ENCODE measurements at places on chromosomes 11 and 22.

GRCh38 chr11:117914991-117915618 lies 14.1 kb downstream of the TMPRSS13 start:
- no peak for DNase-seq

- DNase-seq: no peak
These were observed 28.4 kb downstream of the PRDM10 start for GRCh38 chr11:129974237-129974636.

DNA sequence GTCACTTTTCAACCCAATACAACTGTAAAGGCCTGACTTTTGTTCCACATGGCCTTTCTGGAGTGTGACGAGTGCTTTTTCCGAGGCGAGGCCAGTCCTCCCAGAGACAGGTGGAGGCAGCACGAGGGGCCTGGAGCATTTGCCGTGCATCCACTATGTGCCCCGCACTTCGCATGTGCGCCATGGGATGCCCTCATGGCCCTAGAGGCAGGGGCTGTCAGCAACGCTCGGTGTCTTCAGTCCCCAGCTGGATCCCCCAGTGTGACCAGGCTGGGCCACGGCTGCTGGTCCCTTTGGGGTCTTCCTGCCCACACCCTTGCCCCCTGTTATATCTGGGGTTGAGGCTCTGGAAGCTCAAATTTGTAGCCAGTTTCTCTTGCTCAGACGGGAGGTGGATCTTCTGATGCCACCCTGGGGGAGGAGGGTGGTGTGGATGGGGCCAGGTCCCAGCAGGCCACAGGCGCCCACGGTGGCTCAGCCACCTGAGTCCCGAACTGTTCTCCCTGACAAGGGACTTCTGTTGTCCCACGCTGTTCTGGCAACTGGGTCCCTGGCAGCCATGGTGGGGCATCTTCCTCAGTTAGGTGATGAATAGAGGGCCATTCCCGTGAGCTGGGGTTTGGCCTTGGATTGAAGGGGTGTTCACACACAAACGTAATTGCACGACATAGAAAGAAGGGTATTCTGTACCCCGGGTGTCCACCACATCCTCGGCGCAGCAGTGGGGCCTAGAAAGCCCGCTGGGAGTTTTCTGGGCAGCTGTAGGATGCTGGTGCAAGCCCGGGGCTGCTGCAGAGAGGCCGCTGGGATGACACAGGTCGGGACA lies 100.9 kb downstream of the CTTN start:
- no peak for DNase-seq

GRCh38 chr11:122393209-122393860 lies 262.2 kb upstream of the UBASH3B start:
- no peak for DNase-seq

DNA sequence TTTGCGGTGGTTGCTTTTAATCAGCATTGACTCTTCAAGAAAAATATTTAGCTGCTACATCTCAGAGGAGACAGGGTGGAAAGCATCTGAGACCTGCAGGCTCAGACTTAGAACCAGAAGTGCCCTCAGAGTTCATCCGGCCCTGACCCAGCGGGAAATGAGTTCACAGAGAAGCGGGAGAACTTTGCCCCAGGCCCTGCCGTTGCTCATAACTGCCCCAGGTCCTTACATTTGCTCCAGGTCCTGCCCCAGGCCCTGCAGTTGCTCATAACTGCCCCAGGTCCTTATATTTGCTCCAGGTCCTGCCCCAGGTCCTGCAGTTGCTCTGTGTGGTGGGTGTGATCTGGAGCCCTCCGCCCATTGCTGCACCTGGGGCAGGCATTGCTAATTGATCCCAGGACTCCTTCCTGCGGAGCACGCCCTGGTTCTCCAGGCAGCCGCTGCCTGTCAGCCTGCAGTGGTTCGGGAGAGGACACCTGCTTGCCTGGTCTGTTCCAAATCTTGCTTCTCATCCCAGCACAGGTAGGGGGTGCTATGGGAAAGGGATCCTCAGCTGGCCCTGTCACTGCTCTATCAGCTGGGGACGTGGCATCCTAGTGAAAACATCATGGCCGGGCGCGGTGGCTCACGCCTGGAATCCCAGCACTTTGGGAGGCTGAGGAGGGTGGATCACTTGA lies 58.1 kb upstream of the PPP6R3 start:
- DNase-seq: no peak

GRCh38 chr22:43819421-43819921 lies 7.4 kb upstream of the EFCAB6 start:
- DNase-seq: no peak

GRCh38 chr22:49351761-49352227 lies 475.9 kb downstream of the BRD1 start:
- peak; percentile 50 for DNase-seq

DNA sequence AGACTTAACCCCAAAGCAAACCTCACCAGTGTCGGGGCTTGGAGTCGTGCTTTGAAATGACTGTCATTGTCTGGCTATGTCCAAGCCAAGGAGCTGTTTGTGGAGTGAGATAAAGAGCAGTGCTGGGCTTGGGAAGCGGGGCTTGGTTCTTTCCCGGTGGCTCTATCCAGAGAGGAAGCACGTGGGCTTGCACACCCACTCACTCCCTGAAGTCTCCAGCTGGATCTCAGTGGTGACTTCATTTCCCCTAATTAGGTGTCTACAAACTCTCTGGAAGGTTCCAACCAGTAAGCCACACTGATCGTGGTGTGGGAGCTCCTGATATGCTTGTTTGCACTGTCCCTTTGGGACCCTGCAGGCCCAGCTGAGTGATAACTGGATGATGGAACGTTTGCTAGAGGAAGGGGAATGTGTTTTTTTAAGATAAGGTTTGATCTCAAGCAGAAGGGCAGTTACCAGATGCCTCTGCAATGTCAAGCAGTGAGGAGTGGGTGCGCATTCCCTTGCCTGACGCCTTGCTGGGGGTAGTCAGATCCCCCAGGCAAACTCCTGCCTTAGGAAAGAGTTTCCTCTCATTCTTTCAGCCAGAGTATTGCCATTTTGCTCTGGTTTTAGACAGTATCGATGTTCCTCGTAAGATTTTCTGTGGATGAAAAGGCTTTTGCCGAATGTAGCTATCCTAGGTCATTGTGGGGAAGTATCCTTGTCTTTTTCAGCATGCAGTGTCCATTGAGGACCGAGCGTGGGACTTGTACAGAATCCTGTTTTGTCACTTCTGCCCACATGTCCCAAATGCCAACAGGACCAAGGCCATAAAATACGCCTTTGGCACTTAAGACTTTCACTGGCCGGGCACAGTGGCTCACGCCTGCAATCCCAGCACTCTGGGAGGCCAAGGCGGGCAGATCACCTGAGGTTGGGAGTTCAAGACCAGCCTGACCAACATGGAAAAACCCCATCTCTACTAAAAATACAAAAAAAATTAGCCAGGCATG lies 90.9 kb downstream of the MICAL2 start:
- DNase-seq: no peak

GRCh38 chr11:108752297-108752751 lies 87.5 kb downstream of the DDX10 start:
- DNase-seq: no peak

GRCh38 chr11:108160970-108161566 lies 39.7 kb downstream of the ACAT1 start:
- DNase-seq: no peak

- DNase-seq: no peak
These were observed 7.4 kb downstream of the SLN start for GRCh38 chr11:107704451-107704850.

GRCh38 chr11:132631989-132632388 lies 900.3 kb downstream of the OPCML start:
- DNase-seq: no peak

DNA sequence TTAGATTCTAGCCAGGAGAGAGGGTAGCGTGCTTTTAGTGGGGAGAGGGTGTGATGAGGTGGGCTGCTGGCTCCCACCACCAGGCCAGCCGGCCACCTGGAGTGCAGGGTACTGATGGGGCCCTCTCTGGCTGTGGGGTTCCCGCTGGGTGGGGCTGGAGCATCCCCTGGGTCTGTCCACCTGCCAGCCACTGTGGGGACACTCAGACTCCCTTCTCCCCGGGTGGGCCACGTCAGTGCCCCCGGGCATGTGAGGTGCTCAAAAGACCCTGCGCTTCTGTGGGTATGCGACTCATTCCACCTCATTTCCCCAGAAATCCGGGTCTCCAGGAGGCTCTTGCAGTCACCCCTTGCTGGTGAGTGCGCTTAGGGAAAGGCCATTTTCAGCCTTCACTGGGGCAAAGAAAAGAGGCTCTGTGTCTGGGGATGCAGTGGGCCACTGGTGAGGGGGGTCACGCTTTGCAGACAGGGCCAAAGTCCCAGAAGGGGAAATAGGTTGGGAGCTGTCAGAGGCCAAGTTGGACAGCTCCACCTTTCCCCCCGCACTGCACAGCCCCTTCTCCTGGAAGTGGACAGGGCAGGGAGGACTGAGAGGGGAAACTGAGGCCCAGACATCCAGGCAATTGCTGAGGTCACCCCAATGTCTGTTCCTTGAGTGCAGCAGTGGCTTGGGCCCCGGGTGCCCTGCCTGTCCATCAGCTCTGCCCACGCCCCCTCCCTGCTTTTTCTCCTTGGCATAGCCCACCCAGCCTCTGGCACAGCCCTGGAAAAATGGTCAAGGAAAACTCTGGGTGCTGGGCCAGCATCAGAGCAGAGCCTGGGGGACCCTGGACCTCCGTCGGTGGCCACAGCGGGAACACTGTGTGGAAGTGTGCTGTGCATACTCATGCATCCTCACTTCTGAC lies 53.3 kb downstream of the TPCN2 start:
- DNase-seq: no peak

- peak; percentile 51 for DNase-seq
These were observed 10.8 kb upstream of the IFITM3 start for GRCh38 chr11:331358-332060.

- DNase-seq: no peak
These were observed 336.6 kb upstream of the API5 start for GRCh38 chr11:42975180-42975529.

GRCh38 chr11:88206751-88207150 lies 31.5 kb upstream of the RAB38 start:
- no peak for DNase-seq

GRCh38 chr22:43320943-43321900 lies 21.9 kb downstream of the SCUBE1 start:
- DNase-seq: no peak

DNA sequence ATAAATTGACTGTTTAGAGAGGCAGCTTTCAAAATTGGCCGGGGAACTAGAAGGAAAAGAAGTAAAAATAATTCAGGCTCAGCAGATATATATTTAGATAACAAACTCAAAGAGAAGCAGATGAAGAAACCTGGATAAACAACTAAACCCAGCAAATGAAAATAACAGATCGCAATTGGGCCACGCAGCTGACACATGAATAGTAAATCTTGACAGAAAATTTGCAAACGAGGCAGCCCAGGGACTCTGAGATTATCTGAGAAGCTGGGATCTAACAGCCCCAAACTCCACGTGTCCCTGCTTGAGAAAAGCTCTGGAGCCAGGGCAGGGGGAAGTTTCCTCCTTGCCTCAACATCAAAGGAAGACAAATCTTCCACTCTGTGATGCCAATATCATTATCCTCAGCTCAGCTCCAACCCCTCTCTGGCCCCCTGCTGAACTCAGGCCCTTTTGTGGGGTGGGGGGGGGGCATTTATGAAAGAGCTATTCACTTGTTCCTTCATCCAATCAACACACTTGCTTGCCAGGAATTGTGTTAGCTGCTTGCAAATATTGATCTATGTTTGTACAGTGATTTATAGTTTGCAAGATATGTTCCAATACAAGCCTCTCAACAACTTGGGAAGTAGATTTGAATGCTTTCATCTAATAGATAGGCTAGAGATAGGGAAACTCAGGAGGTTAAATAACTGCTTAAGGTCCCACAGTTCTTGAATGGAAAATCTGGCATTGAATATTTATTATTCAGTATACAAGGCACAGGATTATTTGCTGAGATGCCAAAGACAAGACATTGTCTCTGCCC lies 72.5 kb upstream of the C11orf87 start:
- no peak for DNase-seq

GRCh38 chr11:43135966-43136534 lies 175.7 kb upstream of the API5 start:
- no peak for DNase-seq

- DNase-seq: no peak
These were observed 323.7 kb downstream of the MIAT start for GRCh38 chr22:26981111-26981510.

GRCh38 chr11:65903068-65903481 lies 2.9 kb upstream of the FOSL1 start:
- DNase-seq: no peak

GRCh38 chr11:122204206-122204605 lies 88.2 kb upstream of the BLID start:
- no peak for DNase-seq

GRCh38 chr11:18731441-18731840 lies 5.5 kb upstream of the IGSF22 start:
- no peak for DNase-seq

DNA sequence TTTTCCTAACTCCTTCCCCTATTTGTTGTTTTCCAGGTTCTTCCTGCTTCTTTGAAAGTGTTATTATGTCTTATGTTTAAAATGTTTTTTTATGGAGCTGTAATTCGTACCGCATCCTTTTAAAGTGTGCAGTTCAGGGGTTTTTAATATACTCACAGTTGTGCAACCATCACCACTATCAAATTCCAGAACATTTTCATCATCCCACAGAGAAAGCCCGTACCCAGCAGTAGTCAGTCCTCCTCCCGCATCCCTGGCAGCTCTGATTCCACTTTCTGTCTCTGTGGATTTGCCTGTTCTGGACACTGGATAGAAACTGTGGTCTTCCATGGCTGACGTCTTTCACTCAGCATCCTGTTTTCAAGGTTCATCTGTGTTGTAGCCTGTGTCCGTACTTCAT lies 73.7 kb downstream of the JAM3 start:
- no peak for DNase-seq

GRCh38 chr11:15494740-15495139 lies 380.0 kb downstream of the INSC start:
- no peak for DNase-seq

DNA sequence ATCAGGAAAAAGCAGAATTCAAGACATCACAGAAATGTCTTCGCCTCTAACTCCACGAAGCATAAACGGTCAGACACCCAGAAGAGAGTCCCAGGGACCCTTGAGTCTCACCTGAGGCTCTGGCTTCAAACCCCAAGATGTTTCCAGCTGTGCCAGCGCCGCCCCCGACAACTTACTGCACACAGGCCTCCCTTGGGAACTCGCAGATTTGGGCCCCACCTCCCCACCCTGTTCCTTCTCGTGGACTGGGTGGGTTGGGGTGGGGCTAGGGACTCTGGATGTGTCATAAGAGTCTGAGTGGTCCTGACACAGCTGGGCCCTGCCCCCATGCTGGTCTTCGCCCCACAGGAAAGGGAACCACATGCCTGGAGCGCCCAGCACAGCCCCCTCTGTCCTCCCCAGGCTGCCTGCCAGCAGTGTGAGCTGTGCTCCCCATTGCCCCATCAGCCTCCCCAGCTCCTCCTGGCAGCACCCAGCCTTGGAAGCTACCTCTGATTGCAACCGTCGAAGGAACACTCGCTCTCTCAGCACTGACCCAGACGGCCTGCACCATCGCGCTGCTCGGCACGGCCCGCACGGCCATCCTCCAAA lies 147.5 kb downstream of the CRYBB2 start:
- DNase-seq: no peak

GRCh38 chr11:709109-709997 lies 3.3 kb downstream of the EPS8L2 start:
- no peak for DNase-seq

DNA sequence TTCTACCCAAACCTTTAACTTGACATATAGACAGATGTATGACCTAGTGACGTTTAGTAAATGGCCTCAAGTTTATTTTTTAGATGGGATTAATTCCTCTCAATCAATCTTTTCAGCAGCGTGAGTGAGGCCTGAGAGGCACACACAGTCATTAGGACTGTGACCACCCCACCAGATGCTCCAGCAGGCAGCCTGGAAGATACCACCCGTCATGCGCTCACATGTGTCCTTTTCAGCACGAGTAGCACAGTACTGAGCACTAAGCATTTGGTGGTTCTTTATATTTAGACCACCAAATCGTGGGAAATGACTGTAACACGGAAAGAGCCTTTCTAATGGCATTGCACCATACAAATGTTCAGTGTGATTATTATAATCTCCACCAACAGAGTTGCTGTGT lies 354.6 kb upstream of the DDI1 start:
- DNase-seq: no peak
